ENCODE measurements at places on chromosomes 12 and 14.

DNA sequence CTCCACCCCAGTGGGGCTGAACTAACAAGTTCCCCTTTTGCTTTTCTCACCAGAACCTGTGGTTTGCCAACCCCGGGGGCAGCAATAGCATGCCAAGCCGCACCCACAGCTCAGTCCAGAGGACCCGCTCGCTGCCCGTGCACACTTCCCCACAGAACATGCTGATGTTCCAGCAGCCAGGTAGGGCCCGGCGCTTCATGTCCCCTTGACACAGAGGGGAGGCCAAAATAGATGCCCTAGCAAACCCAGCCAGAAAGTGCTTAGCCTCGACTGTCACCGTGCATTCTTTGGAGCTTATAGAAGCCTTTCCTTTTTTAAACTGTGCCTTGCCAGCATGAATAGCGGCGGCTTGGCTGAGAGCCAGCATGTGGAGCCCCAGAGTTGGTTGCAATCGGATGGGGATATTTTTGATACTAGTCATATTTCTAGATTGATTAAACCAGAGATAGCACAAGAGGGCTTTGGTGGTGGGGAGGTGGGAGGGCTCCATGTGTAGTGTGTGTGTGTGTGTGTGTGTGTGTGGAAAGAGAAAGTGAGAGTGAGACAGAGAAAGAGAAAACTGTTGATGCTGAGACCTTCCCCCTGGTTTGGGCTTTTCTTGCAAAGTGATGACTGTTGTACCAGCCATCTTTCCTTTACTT is 126.1 kb downstream of the GCH1 start:
- DNase-seq: peak; percentile 32

DNA sequence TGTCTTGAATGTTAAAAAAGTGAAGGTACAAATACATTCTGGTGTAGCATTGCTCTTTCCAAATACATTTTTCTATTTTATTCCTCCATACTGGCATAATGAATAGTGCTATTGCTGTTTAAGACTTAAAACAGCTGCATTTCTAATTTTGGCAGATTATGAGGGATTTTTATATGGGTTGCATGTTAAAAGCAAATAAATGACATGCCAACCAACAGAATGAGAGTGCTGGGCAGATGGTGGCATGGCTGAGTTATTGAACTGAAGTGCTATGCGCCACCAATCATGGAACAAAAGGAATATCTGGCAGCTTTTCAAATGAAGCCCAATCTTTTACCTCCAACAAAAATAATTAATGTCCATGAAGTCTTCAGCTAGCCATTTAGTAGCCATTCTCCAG is 215.0 kb downstream of the PRKD1 start:
- no peak for DNase-seq

DNA sequence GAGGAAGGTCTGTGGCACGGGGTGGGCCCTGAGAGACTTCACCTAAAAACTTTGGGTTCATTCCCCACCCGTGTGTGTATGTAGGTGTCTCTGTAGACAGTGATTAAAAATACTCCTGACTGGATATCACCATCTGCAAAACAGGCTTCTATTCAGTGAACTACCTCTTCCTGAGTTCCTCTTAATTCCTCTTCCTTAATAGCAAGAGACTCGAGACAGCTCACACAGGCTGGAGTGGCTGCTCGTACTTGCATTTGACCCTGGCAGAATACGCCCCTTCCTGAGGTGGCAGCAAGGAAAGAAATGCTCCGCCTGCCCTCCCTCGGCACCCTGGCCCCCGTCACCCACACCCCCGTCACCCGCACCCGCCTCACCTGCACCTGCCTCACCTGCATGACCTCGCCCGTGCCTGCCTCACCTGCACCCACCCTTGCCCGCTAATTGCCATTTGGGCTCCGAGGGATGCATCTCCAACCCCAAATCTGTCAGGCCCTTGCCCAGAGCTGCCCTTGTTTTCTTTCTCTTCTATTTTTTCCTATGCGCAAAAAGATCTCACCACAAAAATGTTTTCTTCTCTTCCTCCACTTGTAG is 90.0 kb downstream of the FBXL14 start:
- no peak for DNase-seq

DNA sequence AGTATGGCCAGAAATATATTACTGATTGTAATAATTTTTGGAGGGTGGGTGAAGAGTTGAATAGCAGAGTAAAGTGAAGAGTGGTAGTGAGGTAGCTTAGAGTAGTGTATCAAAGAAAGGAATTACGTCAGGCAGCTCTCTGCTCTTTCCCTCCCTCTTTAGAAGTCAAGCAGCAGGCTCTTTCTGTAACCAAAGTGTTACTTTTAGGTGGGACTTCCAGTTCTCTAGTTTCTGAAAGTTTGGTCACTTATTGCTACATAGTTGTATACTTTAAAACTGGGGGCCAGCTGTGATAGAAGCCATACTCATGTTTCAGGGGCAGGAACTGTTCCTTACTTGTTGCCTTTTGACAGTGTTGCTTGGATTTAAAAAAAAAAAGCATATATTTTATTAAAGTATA is 30.6 kb downstream of the ATF7IP start:
- no peak for DNase-seq

- no peak for DNase-seq
Measured at GRCh38 chr12:88627501-88627900, 47.2 kb upstream of the KITLG start.

DNA sequence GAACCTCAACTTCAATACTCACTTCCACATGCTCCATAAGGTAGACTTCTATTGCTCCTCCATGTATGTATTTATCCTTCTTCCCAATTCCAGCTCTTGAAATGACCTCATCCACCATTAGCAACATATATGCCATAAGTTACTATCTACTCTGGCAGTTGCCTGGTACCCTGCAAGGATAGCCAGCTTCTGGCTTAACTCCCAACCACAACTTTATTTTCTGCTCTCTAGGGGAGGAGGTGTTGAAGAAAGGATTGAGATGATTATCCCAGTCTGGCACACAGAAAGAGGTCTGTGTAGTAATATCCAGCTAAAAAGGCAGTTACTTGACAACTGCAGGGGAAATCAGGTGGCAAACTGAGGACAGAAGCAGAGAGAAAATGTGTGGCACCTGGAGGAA is 71.5 kb upstream of the MDM1 start:
- DNase-seq: no peak
